ENCODE measurements at places on chromosomes 11 and 22. TPM values are rescaled to one million over a fixed set of nuclear protein-coding genes. Genes with fewer than 3 reads are reported as not detected.

Gene CBX7
- total RNA-seq: 0.20 TPM

Gene ENTHD1
- total RNA-seq: not detected

Gene RCOR2
- total RNA-seq: 6.9 TPM

DNA sequence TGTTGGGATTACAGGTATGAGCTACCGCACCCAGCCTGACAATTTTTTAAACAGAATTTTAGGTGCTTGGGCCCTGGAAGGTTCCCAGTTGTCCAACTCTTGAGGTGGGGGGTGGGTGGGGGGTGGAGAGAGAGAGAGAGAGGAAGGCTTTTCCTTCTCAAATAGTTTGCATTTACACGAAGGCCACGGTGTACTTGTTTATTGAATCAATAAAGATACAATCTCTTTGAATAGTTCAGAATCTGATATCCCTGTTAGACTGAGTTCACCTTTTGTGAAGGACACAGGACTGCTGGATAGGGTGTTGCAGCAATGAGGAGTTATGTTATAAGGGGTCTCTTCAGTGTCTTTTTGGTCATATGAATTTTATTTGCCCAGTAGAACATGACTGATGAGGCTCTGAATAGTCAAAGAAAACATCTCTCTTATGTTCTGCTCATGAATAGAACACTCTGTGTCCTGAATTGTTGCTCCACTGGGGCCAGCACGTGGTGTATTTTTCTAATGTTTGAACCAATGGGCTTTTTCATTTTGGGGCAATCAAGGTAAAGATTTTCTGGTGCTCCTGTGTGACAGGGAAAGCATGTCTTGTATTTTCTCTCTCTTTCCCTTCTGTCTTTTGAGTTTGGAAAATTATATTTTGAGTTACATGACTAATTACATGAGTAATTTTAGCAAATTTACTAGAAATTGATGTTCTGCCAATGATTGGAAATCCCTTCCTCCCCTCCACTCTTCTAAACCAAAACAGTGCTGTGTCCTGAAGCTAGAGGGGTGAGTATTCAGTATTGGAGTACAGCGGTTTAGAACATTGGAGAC is 61.7 kb downstream of the PTPRJ start:
- H3K27me3 ChIP-seq: no peaks in the 10 kb centered on the region
- H3K36me3 ChIP-seq: no peaks in the 10 kb centered on the region
- no peak overlapping the region for H3K4me3 ChIP-seq
- H3K4me1 ChIP-seq: peaks cover 11% of the 10 kb centered on the region
- DNase-seq: peak; percentile 9
- no peak overlapping the region for H3K27ac ChIP-seq

DNA sequence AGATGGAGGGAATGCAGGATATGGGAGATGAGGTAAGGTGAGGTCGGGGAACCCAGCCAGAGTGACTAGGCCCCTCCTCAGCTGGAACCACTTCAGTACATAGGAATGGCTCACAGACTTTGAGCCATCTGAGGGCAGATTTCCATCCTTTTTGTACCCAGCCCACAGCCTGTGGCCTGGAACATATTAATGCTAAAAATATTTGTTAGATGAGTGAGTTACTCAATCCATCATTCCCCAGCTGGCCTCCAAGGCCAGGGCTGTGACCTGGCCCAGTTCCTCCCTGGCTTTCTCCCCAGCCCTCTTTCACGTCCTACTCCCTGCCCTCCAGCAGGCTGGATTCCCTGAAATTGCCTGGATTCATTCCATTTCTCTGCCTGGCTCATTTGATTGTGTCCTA is 57.2 kb upstream of the PRDM11 start:
- H3K4me3 ChIP-seq: no peak overlapping the region
- no peaks in the 10 kb centered on the region for H3K27me3 ChIP-seq
- no peaks in the 10 kb centered on the region for H3K4me1 ChIP-seq
- no peaks in the 10 kb centered on the region for H3K36me3 ChIP-seq
- no peak for DNase-seq

- 0 out of 2 replicates have a peak, but pooled peaks cover 1% of the 10 kb centered on the region for H3K36me3 ChIP-seq
- DNase-seq: no peak
- no peak overlapping the region for H3K27ac ChIP-seq
- no peak overlapping the region for H3K4me3 ChIP-seq
- H3K27me3 ChIP-seq: no peaks in the 10 kb centered on the region
- H3K4me1 ChIP-seq: peaks cover 16% of the 10 kb centered on the region
These were observed 119.3 kb downstream of the ARFGAP2 start for GRCh38 chr11:47057365-47057764.

DNA sequence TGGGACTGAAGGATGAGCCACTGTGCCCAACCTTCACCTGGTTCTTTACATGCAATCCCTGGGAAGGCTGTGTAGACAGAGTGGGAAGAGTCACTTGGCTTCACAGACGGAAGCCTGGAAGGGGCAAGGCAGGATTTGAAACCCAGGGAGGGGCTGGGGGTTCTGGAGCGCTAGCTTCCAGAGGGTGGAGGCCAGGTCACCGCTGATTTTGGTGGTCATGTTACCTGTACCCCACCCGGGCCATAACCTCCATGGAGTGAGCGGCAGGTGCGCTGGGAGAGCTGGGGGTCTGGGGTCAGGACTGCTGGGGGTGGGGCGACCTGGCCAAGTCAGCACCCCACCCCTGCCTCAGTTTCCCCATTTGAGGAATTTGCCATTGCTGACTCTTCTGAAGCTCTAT is 38.3 kb downstream of the PDGFB start:
- H3K27me3 ChIP-seq: peaks cover 3% of the 10 kb centered on the region
- H3K27ac ChIP-seq: no peak overlapping the region
- no peak overlapping the region for H3K4me3 ChIP-seq
- DNase-seq: no peak

DNA sequence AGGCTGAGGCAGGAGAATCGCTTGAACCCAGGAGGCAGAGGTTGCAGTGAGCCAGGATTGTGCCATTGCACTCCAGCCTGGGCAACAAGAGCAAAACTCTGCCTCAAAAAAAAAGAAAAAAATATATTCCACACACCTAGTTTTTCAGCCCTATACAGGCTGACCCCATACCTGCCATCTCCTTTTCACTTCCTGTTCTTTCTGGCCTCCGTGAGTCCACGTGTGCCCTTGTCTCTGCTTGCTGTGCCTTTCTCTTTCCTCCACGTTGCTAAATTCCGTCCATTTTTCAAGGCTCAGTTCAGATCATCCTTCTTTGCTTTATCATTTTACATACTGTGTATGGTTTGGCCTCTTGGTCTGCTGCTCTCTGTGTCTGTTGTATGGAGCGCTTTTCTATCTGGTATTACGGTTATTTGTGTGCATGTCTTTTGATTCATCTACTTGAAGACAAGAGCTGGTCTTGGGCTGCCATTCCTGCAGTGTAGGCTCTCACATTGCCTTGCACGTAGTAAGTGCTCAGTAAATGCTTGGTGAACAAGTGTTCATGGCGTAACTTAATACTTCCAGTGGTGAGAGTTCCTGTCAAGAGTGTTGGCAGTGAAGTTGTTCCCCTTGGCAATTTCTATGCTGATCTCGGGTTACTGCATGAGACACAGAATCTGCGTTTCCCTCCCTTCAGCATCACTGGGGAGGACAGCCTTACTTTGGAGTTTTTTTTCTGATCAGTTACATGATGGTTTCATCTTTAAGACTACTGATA is 57.5 kb downstream of the PTPRJ start:
- H3K4me3 ChIP-seq: no peak overlapping the region
- H3K36me3 ChIP-seq: no peaks in the 10 kb centered on the region
- no peaks in the 10 kb centered on the region for H3K27me3 ChIP-seq
- H3K4me1 ChIP-seq: peaks cover 11% of the 10 kb centered on the region
- no peak overlapping the region for H3K27ac ChIP-seq

GRCh38 chr22:19410941-19411689 is 20.4 kb downstream of the HIRA start:
- H3K4me1 ChIP-seq: no peaks in the 10 kb centered on the region
- H3K36me3 ChIP-seq: peaks cover 72% of the 10 kb centered on the region
- H3K4me3 ChIP-seq: no peak overlapping the region
- DNase-seq: no peak

DNA sequence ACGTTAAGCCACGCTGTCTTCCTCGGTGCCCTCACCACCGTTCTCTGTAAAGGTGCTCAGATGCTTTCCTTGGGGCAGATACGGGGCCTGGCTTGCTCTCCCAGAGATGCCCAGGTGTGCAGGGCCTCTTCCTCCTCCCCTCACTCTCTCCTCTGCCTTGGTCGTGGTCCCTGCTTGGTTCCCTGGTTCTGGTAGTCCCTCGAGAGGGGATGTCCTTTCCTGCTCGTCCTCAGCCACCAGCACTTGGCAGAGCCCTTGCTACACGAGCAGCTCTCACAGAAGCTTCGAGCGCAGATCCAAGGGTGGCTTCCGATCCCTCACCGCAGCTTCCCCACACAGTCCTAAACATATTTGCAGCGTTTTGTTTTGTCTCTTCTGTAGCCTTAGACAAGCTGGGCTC is 298.8 kb downstream of the TBC1D22A start:
- no peak overlapping the region for H3K4me3 ChIP-seq
- H3K36me3 ChIP-seq: peaks cover 15% of the 10 kb centered on the region
- no peak overlapping the region for H3K27ac ChIP-seq
- H3K4me1 ChIP-seq: no peaks in the 10 kb centered on the region
- no peaks in the 10 kb centered on the region for H3K27me3 ChIP-seq
- DNase-seq: no peak

DNA sequence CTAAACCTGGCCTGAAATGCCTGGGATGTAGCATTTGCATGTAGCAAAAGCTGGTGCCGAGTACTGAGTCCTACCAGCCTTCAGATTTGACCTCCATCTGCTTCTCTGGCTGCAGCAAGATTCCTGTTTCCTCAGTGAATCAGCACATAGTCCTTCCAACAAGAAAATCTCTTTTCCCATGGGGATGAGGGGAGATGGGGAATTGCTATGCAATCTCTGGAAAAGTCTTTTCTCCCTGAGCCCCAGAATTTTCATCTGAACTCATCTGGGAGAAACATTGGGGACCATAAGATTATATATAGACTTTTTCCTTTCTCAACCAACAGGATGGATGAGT is 32.0 kb upstream of the YWHAH start:
- peak overlapping the region; percentile 39 for H3K27ac ChIP-seq
- H3K36me3 ChIP-seq: no peaks in the 10 kb centered on the region
- H3K4me3 ChIP-seq: no peak overlapping the region
- no peak for DNase-seq
- peaks cover 62% of the 10 kb centered on the region for H3K4me1 ChIP-seq

- H3K27ac ChIP-seq: no peak overlapping the region
- no peaks in the 10 kb centered on the region for H3K36me3 ChIP-seq
- no peaks in the 10 kb centered on the region for H3K27me3 ChIP-seq
- H3K4me3 ChIP-seq: no peak overlapping the region
These were observed 421.6 kb downstream of the METTL15 start for GRCh38 chr11:28529540-28530410.

GRCh38 chr11:3632070-3632660 is 9.6 kb downstream of the ART5 start:
- DNase-seq: no peak
- H3K4me3 ChIP-seq: no peak overlapping the region
- peaks cover 45% of the 10 kb centered on the region for H3K27me3 ChIP-seq
- H3K4me1 ChIP-seq: no peaks in the 10 kb centered on the region
- H3K27ac ChIP-seq: no peak overlapping the region

DNA sequence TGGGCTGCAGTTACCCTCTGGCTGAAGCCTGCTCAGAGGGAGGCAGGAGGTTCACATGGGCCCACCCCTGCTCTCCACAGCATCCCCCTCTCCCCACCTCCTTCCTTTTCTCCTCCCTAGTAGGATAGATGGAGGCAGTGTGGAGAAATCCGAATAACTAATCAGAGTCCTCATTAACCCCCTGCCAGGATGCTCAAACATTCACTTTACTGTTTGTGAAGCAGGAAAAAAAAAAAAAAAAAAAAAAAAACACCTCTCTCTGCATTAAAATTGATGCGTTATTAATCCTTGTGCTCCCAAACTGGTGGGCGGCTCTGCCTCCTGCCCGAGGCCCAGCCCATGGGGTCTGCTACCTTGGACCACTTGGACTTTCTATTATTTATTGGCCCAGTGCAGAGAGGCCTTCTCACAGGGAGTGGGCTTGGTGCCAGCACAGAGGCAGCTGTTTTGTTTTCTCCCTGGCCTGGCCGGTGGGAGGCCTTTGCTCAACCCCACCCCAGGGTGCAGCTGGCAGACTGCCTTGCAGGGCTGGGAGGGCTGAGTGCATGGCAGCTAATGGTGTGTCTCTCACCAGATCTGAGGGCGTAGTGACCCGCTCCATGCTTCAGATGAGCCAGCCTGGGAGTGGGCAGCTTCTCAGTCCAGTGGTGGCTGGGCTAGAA is 150.7 kb downstream of the PKNOX2 start:
- H3K4me1 ChIP-seq: no peaks in the 10 kb centered on the region
- no peak overlapping the region for H3K27ac ChIP-seq
- H3K4me3 ChIP-seq: no peak overlapping the region
- H3K27me3 ChIP-seq: no peaks in the 10 kb centered on the region
- DNase-seq: no peak

- no peaks in the 10 kb centered on the region for H3K27me3 ChIP-seq
- peak; percentile 3 for DNase-seq
- no peaks in the 10 kb centered on the region for H3K4me1 ChIP-seq
- H3K36me3 ChIP-seq: no peaks in the 10 kb centered on the region
These were observed 197.2 kb upstream of the ANO3 start for GRCh38 chr11:26134481-26135355.

- H3K4me1 ChIP-seq: no peaks in the 10 kb centered on the region
- peaks cover 31% of the 10 kb centered on the region for H3K27me3 ChIP-seq
These were observed 16.2 kb downstream of the PIWIL3 start for GRCh38 chr22:24758164-24758799.

Measured in HepG2 (cell line).